Liver (tissue), 10 donors: ENCODE measurements at places on chromosomes 6 and 20. TPM values are rescaled to one million over a fixed set of nuclear protein-coding genes. Genes with fewer than 3 reads are reported as not detected.

Gene TRIM26
- total RNA-seq = 14.9 TPM

DNA sequence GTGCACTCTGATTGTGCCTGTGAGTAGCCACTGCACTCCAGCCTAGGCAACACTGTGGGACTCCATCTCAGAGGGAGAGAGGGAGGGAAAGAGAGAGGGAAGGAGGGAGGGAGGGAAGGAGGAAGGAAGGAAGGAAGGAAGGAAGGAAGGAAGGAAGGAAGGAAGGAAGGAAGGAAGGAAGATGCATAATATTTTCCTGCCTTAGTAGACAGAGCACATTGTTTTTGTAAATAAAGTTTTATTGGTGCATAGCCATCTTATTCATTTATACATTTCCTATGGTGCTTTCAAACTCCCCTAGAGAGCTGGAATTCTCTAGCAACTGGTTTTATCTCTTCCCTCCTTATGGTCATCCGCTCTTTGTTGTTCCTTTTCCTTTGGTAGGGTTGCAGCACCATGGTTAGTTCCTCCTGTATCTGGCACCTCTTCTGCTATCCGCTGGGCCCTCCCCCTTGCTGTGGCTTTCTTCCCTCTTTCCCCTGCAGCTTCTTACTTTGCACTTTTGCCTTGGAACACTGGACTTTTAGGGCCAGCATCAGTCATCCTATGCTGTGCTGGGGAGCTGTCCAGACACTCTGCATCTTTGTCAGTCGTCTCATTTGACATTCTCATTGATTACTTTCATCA lies 20.2 kb downstream of the GPR6 start:
- no peak overlapping the region for H3K27ac ChIP-seq
- no peak for DNase-seq
- no peaks in the 10 kb centered on the region for H3K36me3 ChIP-seq
- H3K4me3 ChIP-seq = no peak overlapping the region

DNA sequence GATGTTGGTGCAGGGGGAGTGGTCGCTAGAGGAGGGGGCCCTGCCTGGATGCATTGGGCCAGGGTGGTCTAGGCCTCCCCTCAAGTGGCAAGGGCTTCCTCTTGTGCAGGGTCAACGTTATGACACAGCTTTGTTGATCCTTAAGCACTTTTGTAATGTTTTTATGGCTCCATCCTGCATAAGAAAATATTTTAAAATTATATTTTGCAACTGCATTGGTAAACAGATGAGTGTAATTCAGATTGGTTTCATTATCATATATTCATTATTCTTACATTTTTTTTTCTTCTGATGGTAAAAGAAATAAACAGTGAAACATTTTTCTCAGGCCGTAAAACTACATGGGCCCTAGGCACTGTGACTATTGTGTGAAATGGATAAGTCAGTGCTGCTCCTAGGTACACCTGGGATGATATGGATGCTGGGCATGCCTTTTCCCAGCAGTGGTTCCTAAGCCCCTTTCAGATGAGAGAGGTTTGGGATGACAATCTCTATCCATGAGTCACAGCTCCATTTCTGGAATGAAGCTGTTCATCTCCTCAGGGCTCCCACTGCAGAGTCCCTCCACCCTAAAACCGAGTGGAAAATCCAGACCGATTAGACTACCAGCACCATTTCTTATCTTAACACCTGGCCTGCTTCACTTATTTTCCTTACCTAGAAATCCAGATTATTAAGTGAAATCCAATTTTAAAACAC lies 5.8 kb upstream of the SIM1 start:
- no peak for DNase-seq
- no peaks in the 10 kb centered on the region for H3K36me3 ChIP-seq
- no peak overlapping the region for H3K4me3 ChIP-seq
- peaks cover 6% of the 10 kb centered on the region for H3K4me1 ChIP-seq

DNA sequence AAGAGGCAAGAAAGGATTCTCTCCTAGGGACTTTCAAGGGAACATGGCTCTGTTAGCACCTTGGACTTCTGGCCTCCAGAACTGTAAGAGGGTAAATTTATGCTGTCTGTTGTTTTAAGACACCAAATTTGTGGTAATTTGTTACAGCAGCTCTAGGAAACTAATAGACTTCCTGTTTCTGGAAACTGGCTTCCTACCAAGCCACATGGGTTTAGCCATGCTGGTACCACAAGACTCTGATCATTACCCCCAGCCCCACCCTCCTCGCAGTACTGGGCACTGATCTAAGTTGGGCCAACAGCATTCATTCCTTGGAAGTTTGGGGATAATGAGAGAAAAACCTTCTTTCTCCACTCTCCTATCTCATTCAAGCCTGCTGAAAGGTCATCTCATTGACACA lies 109.5 kb upstream of the SMLR1 start:
- no peak for DNase-seq
- no peaks in the 10 kb centered on the region for H3K27me3 ChIP-seq
- no peak overlapping the region for H3K4me3 ChIP-seq
- no peaks in the 10 kb centered on the region for H3K36me3 ChIP-seq
- no peak overlapping the region for H3K27ac ChIP-seq

DNA sequence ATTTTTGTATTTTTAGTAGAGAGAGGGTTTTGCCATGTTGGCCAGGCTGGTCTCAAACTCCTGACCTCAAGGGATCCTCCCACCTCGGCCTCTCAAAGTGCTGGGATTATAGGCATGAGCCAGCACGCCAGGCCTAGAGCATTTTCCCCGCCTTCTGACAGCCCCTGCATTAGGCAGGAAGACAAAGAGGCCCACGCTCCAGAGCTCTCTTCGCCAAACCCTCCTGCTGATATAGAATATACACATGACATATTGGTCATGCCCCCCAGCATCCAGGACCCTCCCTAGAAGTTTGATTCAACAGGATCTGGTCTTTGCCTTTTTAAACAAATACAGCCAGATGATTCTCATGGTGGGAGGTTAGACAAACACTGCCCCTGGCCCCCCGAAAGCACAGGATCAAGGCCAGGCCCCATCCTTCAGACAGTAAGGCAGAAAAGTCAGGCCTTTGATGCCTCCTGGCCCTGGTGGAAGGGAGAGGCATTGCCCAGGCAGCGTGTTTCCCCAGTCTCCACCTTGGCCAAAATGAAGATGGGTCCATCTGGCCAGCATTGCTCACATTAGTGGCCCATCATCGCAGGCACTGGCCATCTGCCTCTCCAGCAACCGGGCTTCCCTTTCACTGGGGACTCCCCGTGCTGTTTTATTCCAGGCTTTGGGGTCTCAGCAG lies 4.4 kb downstream of the SULF2 start:
- no peak for DNase-seq
- no peak overlapping the region for H3K27ac ChIP-seq
- H3K27me3 ChIP-seq = no peaks in the 10 kb centered on the region
- no peak overlapping the region for H3K4me3 ChIP-seq

DNA sequence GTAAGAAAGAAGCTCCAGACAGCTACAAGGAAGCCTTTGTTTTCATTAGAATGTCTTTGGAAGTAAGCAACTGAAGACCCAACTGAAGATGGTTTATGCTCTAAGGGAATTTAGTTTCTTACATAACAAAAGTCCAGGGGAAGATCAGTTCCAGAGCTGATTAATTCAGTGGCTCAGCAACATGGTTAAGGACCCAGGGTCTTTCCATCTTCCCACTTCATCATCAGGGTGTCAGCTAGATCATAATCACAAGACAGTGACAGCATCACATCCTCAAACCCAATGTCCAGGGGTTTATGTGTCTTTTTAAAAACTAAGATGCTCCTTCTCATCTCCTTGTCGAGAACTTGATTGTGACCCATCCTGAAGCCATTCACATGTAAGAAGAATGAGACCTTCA lies 119.7 kb upstream of the PRDM1 start:
- H3K27ac ChIP-seq = no peak overlapping the region
- H3K4me1 ChIP-seq = no peaks in the 10 kb centered on the region
- no peaks in the 10 kb centered on the region for H3K36me3 ChIP-seq
- no peak for DNase-seq

DNA sequence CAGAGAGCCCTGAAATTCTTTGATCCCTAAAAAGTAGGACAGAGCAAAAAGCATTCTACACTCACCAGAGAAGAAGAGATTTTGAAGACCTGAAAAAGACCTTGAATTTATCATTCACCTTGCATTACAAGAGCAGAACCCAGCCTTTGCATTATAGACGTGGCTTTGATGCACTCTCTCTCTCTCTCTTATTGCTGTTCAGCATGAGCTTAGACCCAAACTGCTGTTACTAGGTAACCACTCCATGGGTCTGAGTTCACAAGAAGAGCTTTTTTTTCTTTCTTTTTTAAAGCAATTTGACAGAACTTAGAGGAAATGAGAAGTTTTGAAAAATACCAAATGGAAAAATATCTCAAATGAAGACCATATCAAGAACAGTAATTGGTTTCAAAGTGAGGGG lies 44.4 kb downstream of the COL9A1 start:
- H3K27me3 ChIP-seq = no peaks in the 10 kb centered on the region
- H3K27ac ChIP-seq = no peak overlapping the region
- no peaks in the 10 kb centered on the region for H3K4me1 ChIP-seq
- no peaks in the 10 kb centered on the region for H3K36me3 ChIP-seq
